Fibroblast of skin of left biceps (primary cell): ENCODE measurements at places on chromosomes 6 and 20.

DNA sequence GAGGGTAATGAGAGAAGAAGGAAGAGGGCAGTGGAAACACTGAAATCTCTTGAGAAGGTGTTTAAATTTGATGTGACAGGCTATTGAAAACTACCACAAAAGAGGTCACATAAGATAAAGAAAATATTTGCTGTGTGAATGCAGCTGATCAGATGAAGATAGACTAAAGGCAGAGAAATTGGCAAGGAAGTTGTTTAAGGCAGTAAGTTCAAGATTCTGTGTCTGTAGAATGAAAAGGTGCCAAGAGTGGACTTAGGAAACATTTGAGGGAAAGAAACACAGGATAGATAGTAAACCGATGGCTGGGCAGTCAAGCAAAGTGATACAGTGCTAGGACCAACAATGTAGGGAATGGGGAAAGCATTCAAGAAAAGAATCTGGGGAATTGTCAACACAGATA lies 332.3 kb upstream of the MARCKS start:
- DNase-seq, result no peak

- no peak for DNase-seq
Measured at GRCh38 chr6:157269261-157269794, 54.0 kb downstream of the TMEM242 start.

GRCh38 chr20:44145131-44145775 lies 41.7 kb downstream of the JPH2 start:
- DNase-seq, result no peak

DNA sequence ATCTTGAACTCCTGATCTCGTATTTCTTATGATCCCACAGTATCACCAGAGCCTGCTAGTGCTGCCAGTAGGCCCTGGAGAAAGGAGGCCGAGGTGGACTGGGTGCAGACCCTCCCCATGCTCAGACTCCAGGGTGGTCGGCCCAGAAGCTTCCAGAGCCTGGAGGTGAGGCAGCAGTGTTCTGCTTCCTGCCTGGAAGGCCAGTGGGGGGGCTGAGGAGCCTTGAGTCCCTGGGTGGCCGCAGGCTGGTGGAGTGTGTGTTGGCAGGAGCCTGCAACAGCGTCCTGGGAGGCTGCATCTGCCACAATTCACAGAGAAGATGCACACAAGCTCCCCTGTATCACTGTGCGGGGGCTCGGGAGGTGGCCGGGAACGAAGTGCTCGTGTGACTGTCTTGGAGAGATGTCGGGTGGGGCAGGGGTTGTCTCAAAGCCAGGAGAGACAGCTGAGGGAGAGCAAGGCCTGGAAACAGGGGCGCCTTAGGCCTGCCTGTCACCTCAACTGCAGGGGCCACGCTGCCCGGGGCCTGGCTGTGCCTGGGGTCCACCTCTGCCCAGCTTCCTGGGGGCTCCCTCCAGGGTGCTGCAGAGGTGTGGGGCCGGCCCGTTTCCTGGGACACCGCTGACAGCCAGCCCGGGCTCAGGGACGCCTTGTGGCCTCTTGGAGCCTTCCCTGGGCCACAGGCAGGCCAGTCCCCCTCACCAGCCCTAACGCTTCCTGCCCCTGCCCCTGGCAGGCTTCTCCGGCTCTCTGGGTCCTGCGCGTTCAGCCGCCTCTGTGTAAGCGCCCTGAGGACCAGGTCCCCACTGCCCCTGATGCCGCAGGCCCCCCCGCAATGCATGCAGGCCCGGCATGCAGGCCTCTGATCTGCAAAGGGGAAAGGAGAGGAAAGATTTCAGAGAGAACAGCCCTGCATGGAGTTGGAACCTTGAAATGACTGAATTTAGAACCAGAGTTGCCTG lies 24.2 kb upstream of the MAS1 start:
- DNase-seq, result no peak

GRCh38 chr20:57022306-57022705 lies 244.1 kb downstream of the BMP7 start:
- DNase-seq, result no peak

DNA sequence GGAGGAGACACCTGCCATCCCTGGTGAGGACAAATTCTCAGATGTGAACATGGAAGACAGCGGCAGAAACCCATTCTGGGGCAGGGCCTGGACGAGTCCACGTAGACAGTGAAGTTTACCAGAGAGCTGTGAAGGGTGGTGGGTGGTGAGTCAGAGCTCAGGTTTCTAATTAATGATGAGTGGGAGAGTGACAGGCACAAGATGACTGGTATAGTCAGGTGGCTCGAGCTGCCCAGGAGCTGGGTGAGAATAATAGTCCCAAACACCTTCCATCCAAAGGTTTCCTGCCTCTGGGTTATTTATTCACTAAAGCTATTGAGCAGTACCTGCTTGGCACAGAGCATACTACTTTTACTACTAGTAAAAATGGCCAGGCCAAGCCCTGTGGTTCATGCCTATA lies 6.0 kb downstream of the TLDC2 start:
- no peak for DNase-seq

GRCh38 chr6:75735491-75736186 lies 13.4 kb upstream of the MYO6 start:
- no peak for DNase-seq

- DNase-seq, result no peak
Measured at GRCh38 chr20:32984196-32984595, 20.0 kb downstream of the SUN5 start.

- no peak for DNase-seq
Measured at GRCh38 chr6:62707156-62707555, 421.1 kb upstream of the KHDRBS2 start.

DNA sequence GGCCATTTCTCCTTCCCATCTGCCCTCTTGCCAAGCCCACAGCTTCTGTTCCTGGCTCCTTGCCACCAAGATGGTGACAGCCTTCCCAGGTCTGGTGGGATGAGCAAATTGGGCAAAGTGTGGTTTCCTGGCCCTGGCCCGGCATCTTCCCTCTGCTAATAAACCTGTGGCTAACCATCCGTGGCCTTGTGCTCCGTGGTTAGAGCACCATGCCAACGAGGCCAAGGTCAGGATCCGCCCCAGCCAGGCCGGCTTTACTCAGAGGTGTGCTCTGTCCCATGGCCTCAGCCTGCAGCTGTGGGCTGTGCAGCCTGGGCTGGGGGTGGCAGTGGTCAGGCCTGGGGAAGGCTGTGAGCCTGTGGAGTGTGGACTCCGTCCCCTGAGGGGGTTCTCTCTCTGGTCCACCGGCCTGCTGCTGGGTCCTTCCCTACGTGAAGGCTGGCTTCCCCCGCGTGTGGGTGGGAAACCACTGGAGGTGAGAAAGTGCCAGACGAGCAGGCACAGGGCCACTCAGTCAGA lies 117.4 kb downstream of the VEGFA start:
- DNase-seq, result no peak

GRCh38 chr6:44698602-44699001 lies 311.1 kb downstream of the CDC5L start:
- no peak for DNase-seq

- peak; percentile 50 for DNase-seq
Measured at GRCh38 chr6:130034378-130035146, 16.2 kb downstream of the L3MBTL3 start.

- peak; percentile 37 for DNase-seq
Measured at GRCh38 chr6:97697456-97697855, 414.4 kb upstream of the MMS22L start.

DNA sequence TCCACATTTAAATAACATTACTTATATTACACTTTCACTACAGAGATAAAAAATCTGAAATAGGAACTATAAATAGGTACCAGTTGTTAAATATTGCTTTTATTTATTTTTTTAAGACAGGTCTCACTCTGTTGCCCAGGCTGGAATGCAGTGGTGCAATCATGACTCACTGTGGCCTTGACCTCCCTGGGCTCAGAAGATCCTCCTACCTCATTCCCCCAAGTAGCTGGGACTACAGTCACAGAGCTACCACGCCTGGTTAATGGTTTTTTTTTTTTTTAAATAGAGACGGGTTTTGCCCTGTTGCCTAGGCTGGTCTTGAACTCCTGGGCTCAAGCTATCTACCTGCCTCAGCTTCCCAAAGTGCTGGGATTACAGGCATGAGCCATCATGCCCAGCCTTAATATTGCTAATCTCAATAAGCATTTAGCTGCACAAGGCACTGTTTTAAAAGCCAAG lies 17.3 kb downstream of the EEF1E1 start:
- peak; percentile 56 for DNase-seq

DNA sequence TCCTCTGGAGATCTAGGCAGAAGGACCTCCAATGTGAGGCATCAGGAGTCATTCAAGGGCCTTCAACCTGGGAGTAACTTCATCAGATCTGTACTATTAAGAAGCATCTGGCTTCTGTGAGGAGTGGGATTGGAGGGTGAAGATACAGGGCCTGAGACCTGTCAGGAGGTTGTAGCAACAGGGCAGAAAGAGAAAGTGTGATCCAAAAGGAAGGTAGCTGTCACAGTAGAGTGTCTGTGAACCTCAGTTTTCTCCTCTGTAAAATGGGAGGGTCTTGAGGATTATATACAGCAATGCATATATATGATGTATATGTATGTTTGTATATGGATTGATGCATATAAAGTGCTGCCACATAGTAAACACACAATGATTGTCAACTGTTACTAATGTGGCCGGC lies 2.6 kb upstream of the RPL10A start:
- no peak for DNase-seq

- DNase-seq, result no peak
Measured at GRCh38 chr20:37418591-37419109, 72.7 kb downstream of the SRC start.

DNA sequence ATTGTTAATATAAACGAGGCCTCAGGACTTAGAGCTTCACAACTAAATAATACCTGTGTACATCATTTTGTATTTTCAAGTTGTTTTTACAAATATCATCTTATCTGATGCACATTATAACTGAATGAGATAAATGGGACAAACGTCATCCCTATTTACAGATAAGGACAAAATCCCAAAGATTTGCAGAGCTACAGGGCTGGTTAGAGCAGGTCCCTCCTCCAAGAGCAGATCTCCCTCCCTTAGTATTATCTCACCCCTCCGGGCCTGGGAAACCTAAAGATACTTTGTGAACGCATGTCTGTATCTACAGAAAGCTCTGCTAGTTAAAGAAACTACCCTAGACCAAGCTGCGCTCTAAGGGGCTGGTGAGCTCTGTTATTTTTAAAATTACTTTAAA lies 130.4 kb upstream of the PROKR2 start:
- DNase-seq, result no peak

DNA sequence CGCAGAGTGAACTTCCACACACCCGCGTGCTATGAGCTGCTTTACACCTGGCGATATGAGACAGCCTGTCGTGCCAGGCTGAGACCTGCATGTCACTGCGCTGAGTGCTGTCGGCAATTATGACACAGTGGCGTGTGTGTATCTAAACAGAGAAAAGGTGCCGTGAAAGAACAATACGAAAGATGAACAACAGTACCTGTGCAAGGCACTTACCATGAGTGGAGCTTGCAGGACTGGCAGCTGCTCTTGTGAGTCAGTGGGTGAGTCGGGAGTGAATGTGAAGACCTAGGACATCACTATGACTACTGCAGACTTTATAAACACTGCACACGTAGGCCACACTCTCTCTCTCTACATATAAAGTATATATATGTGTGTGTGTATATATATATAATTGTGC lies 68.5 kb upstream of the DUSP22 start:
- DNase-seq, result no peak

DNA sequence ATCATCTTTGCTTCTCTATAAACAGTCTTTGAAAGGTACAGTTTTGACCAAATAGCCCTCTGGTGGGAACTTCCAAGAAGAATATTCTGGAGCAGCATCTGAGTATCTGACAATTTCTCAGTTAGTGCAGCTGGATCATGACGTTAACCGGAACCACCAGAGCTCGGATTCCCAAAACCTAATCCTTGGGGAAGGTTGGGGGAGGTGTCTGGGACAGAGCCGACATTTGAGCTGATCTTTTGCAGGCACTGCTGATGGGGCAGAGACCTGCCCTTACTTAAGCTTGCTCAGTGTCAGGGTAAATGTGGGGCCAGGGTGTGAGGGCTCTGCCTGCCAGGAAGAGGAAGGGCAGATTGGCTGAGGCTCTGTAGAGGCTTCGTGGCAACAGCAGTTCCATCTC lies 416.6 kb downstream of the DHX35 start:
- no peak for DNase-seq

GRCh38 chr20:36584018-36584481 lies 10.7 kb downstream of the TGIF2 start:
- DNase-seq, result no peak

- no peak for DNase-seq
Measured at GRCh38 chr20:46202766-46203509, 84.8 kb downstream of the CD40 start.

GRCh38 chr6:10779076-10779475 lies 31.5 kb downstream of the TMEM14B start:
- no peak for DNase-seq

- no peak for DNase-seq
Measured at GRCh38 chr6:118618676-118619377, 32.6 kb downstream of the CEP85L start.
